Right lobe of liver (tissue), 6 donors: ENCODE measurements at places on chromosomes 5 and 9. TPM values are rescaled to one million over a fixed set of nuclear protein-coding genes. Genes with fewer than 3 reads are reported as not detected.

CCL27 gene
- not detected for total RNA-seq

FOXD4L6 gene
- not detected for total RNA-seq

GRCh38 chr9:124522121-124523098 lies 15.2 kb upstream of the NR5A1 start:
- H3K4me1 ChIP-seq = no peaks in the 10 kb centered on the region
- H3K27ac ChIP-seq = no peak overlapping the region
- no peak overlapping the region for H3K4me3 ChIP-seq
- H3K27me3 ChIP-seq = no peaks in the 10 kb centered on the region

GRCh38 chr5:170182491-170182890 lies 50.3 kb upstream of the C5orf58 start:
- H3K27me3 ChIP-seq = no peaks in the 10 kb centered on the region
- H3K27ac ChIP-seq = no peak overlapping the region
- H3K4me3 ChIP-seq = no peak overlapping the region
- H3K36me3 ChIP-seq = no peaks in the 10 kb centered on the region

- DNase-seq = no peak
- H3K27ac ChIP-seq = no peak overlapping the region
- no peak overlapping the region for H3K4me3 ChIP-seq
- H3K36me3 ChIP-seq = no peaks in the 10 kb centered on the region
- no peaks in the 10 kb centered on the region for H3K4me1 ChIP-seq
Observed at GRCh38 chr5:83107692-83108420, 30.5 kb downstream of the XRCC4 start.

GRCh38 chr9:132487351-132487791 lies 77.4 kb downstream of the CFAP77 start:
- no peak overlapping the region for H3K4me3 ChIP-seq
- H3K27ac ChIP-seq = no peak overlapping the region
- peaks cover 3% of the 10 kb centered on the region for H3K27me3 ChIP-seq
- no peaks in the 10 kb centered on the region for H3K4me1 ChIP-seq

GRCh38 chr5:15577831-15578230 lies 77.9 kb downstream of the FBXL7 start:
- H3K4me3 ChIP-seq = no peak overlapping the region
- no peaks in the 10 kb centered on the region for H3K36me3 ChIP-seq
- no peaks in the 10 kb centered on the region for H3K27me3 ChIP-seq
- H3K4me1 ChIP-seq = no peaks in the 10 kb centered on the region

GRCh38 chr5:140106101-140106500 lies 7.8 kb upstream of the PURA start:
- no peaks in the 10 kb centered on the region for H3K27me3 ChIP-seq
- no peak for DNase-seq

DNA sequence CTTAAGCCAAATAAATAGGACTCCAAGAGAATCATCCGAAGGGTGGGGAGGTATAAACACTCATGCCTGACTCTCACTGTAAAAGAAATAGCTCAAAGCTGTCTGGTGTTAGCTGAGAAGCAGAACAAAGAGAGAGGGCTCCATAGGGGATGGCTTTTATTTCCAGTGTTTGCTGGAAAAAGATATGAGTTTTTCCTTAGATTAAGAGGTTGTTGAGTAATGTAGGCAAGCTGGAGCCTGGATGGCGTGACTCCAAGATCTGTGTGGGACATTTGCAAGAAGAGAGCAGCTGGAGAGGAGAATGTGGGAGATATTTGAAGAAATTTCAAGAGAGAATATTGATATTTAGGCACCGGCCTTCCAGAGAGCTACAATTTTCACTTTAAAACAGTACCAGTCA lies 793.7 kb upstream of the RGMB start:
- DNase-seq = no peak
- no peak overlapping the region for H3K27ac ChIP-seq
- no peaks in the 10 kb centered on the region for H3K27me3 ChIP-seq
- no peak overlapping the region for H3K4me3 ChIP-seq
- no peaks in the 10 kb centered on the region for H3K4me1 ChIP-seq
- H3K36me3 ChIP-seq = no peaks in the 10 kb centered on the region

DNA sequence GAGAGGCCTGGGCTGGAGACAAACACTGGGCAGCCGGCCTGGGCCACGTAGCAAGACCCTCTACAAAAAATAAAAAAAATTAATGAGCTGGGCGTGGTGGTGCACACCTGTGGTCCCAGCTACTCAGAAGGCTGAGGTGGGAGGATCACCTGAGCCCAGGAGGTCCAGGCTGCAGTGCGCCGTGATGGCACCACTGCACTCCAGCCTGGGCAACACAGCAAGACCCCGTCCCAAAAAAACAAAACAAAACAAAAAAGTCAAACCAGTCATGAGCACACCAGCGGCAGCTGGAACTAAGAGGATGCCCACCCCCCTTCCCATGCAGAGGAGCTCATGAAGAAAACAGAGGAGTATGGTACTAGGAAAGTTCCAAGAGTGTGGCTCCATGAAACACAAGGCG lies 2.2 kb upstream of the UBAC1 start:
- H3K27ac ChIP-seq = no peak overlapping the region
- no peak overlapping the region for H3K4me3 ChIP-seq
- no peaks in the 10 kb centered on the region for H3K36me3 ChIP-seq
- H3K4me1 ChIP-seq = no peaks in the 10 kb centered on the region

- H3K4me3 ChIP-seq = no peak overlapping the region
- H3K27me3 ChIP-seq = no peaks in the 10 kb centered on the region
- no peak for DNase-seq
- H3K36me3 ChIP-seq = no peaks in the 10 kb centered on the region
- H3K27ac ChIP-seq = no peak overlapping the region
- H3K4me1 ChIP-seq = no peaks in the 10 kb centered on the region
Observed at GRCh38 chr9:122040561-122041242, 52.4 kb downstream of the TTLL11 start.

- H3K4me1 ChIP-seq = no peaks in the 10 kb centered on the region
- H3K4me3 ChIP-seq = no peak overlapping the region
- no peak for DNase-seq
- no peaks in the 10 kb centered on the region for H3K36me3 ChIP-seq
- H3K27ac ChIP-seq = no peak overlapping the region
- H3K27me3 ChIP-seq = no peaks in the 10 kb centered on the region
Observed at GRCh38 chr9:115444959-115445358, 327.0 kb upstream of the TNC start.
